ENCODE measurements at places on chromosomes 16 and 17.

DNA sequence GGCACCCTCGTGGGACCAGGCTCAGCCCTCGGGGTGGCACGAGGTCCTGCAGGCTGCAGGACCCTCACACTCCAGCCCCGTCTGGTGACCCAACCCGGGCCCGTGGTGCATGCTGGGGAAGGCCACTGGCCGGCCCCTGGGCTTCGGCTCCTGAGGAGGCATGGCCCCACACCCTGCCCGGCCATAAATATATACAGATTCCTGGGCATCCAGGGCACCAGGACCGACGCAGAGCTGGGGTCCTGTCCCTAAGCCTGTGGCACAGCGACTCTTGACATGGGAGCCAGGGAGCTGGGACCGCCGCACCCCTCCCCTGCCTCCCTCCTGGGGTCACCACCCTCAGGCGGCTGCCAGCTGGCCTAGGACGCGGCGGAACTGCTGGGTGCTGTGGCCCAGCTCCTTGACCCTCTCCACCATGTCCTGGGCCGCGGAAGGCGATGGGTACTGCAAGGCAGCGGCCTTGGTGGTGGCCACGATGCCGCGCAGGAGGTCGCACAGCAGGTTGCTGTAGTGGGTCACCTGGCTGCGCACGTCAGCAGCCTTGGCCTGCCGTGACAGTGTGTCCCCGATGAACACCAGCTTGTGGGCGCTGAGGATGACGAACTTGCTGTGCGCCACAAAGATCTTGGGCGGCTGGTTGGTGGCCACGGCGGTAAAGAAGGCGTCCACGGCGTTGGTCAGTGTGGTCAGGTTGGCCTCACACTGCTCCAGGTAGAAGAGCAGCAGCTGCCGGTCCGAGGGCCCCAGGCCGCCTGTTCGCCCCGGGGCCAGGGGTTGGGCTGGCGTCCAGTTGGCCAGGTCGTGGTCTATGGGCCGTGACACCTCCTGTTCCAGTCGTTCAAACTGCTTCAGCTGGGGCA, 10.6 kb downstream of the CTRB1 start:
- DNase-seq, result no peak

GRCh38 chr17:62868723-62869122, 60.6 kb upstream of the MARCHF10 start:
- no peak for DNase-seq

DNA sequence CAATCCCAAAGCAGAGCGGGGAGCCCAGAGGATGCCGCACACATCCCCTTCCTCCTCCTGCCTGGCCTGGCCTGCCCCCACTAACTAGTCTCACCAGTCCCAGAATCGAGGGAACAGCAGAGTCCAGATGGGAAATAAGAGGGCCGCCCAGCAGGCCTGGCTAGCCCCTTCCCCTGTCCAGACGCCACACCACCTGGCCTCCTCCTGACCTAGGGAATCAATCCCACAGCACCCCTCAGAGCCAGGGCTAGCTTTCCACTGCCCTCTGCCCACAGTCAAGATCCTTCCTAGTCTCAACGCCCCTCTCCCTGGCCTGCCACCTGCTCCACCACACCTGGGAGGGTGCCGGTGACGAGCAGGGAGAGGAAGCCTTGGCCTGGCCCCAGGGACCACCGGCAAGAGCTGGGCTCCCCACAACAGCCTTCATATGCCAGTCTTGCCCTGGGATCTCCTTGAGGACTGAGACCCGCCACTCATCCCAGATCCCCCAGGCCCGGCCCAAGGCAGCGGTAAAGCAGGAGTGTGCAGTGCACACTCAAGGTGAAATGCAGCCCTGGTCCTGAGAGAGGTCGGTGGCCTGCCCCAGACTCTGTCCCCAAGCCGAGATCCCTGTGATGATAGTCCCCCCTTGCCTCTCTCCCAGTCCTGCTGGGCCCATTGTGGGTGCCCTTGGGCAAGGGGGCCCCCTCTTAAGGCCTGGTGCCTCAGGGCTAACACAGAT, 27.9 kb downstream of the KATNB1 start:
- no peak for DNase-seq

DNA sequence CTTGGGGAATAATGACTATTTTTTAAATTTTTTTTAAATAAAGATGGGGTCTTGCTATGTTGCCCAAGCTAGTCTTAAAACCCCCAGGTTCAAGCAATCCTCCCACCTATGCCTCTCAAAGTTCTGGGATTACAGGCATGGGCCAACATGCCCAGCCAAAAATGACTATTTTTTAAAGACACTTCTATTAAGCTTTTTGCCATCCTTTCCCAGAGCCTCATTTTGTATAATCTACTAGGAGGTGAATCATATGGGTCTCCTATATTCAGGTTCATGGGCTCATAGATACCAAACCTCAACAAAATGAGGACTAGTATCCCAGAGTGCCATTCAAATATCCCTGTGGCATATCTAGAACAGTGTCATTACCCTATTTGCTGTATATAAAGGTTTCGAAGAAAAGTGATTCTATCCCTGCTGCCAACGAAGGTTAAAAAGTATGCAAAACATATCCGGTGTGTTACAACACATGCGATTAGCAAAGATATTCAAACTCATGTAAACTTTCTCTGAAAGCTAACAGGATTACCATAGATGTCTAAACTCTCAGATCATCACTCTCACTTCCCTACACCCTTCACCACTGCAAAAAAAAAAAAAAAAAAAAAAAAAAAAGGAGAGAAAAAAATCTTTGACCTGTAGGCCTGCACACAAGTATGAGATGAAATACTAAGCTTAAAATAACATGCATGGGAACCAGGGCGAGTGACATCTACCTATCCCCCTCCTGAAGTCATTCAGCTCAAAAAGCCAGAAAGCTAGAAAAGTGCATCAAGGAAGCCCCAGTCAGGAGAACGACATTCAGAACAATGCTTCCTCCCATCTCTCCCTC, 23.5 kb downstream of the XPO6 start:
- DNase-seq, result no peak

- DNase-seq, result no peak
Observed at GRCh38 chr16:24381470-24382118, 125.5 kb downstream of the CACNG3 start.

DNA sequence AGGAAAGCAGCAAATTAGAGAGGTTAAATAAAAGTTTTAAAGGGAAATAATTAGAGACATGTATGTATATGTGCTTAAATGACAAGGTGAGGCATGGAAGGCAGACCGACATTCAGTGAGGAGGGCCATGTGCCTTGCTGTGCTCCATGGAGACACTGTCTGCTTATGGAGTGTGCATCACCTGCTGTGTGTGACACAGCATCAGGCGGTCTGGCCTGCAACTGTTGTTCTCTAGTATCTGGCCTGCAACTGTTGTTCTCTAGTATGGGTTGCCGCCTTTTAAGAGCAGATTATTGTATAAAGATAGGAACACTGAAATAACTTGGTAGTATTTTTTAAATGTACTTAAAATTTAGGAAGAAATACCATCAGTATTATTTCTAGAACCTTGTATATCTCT, 225.1 kb downstream of the LGALS9B start:
- DNase-seq, result no peak

DNA sequence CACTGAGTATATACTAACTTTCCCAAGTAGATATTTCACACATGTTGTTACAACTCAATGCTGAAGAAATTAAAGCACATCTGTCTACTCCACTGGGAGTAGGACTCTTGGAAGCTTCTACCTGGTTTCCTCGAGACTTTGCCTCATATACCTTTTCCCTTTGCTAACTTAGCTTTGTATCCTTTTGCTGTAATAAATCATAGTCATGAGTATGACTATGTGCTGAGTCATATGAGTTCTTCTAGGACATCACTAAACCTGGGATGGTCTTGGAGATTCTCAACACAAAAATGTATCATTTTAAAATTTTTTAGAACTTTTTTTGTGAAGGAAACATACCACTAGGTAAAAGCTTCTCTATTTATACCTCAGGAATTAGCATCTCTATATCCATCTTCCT, 39.8 kb downstream of the ABCA5 start:
- DNase-seq, result no peak

DNA sequence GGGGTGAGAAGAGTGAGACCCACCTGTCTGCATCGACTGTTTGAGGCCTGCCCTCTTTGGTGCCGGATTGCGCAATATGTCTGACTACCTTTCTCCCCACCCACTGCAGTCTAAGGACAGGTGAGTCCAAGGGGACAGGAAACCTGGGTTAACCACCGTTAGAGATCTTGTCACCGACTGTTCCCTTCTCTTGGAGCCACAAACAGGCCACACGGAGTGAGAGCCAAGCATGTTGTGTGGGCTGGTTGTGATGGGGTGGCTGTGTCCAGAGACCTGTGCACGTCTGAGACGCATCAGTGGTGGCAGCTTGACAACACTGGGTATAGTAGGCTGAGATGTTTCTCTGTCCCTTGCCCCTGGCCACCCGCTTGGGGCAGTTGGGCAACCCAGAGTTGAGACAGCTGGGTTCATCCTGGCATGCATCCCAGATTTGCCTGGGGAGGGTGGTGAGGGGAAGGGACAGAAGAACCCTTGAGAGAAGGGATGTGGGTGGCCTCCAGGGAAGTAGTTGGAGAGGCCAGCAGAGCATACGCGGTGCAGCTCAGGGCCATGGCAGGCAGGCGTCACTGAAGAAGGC, 21.4 kb downstream of the MPRIP start:
- DNase-seq, result no peak

GRCh38 chr16:84999857-85000480, 11.4 kb downstream of the ZDHHC7 start:
- no peak for DNase-seq

DNA sequence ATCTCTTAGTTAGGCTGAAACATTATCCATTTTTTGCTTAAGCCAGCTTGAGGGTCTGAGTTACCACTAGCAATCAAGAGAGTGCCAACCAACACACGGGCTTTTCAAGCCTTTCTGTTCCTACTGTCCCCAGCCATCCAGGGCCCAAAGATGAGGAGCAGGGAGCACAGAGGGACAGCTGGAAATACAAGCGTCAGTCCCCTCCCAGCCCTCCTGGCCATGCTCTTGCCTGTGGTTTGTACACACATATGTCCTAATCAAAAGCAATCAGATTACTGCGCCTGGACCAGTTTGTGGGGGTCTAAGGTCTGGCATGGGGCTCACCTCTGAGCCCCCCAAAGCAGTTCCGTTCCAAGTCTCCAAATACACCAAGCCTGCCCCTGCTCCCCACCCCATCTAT, 3.5 kb downstream of the CORO7 start:
- no peak for DNase-seq

GRCh38 chr17:62781831-62782251, 26.3 kb downstream of the MARCHF10 start:
- no peak for DNase-seq

DNA sequence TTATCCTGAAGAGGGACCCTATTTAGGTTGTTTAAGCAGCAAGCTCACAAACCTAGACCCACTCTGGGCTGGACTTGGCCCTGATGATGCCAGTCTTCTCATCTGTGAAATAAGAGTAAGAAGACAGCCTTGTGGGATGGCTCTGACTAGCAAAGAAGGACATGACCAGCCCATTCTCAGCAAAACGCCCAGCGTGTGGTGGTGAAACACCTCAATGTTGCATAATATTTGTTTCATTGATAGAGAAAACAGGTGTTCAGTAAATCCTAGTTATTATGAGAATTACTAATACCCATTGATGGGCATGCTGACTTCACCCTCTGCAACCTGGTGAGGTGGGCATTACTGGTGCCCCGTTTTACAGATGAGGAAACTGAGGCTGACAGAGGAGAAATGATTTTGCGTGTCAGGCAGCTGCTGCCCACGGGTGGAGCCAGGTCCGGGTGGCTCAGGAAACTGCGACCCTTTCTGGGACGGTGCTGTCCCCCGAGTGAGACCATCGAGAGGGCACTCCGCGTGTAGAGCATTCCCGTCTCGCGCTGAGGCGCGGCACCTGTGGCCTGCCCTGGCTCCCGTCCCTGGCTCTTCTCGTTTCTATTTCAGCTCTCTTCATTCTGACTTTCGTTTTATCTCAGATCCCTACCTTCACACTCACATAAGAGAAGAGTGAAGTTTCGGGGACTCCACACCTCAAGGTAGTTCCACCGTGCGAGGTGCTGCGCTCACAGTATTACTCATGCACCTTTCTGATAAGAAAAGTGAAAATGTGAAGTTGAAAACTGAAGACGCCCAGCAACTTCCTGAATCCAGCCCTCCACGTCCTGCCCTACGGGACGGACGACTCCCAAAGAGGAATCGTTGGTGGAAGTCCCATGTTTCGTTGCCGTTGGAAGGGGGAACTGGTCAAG, 48.5 kb downstream of the IRF8 start:
- DNase-seq, result no peak

DNA sequence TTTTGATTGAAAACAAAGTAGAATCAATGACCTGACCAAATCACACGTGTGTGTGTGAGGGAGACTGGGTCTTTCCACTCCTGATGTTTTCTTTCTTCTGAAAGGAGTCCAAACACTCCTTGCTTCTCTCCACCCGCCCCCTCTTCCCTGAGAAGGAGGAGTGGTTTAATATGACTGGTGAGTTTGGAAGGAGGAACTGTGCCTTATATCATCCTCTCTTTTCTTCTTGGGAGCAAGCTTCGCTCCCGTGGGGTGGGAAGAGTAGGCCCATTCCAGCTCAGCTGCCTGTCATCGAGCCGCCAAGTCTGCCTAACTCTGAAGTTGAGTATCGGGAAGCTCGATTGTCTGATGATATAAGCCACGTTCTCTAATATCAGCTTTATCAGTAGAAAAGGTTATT, 96.5 kb downstream of the YPEL2 start:
- DNase-seq, result no peak

DNA sequence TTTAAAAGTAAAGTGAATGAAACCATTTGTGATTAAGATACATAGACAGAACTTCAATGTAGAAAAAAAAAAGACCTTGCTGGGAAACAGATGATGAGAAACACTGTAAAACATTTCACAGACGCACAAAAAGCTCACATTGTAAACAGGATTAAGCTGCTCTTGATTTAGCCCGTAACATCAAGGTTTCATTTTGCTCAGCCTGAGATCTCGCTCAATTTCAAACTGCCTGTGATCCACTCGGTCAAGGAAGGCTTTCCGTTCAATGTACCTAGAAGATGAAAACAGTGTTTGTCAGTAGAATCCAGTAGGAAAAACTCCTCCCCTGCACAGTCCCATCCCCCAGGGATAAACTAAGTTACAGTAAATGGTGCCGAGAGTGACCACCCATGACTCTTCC, 42.3 kb upstream of the BCAR1 start:
- no peak for DNase-seq

DNA sequence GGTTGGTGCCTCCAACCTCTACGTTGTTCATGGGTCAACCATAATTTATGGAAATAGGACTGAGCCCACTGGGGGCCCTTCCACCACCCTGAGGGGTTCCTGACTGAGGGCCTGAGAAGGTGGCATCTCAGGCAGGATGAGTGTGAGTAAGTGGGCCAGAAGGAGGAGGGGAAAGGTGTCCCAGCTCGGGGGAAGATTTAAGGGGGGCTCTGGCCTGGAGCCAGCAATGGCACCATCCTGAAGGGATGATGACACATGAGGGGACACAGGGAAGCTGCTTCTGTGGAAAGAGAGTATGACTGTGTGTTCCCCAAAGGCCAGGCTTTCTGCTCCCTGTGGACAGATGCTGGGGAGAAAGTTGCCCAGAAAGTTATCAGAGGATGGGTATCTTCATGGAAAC, 18.7 kb downstream of the MYL4 start:
- DNase-seq, result no peak

- no peak for DNase-seq
Observed at GRCh38 chr17:27808628-27809027, 8.3 kb upstream of the NOS2 start.

GRCh38 chr17:79556271-79556670, 54.6 kb downstream of the RBFOX3 start:
- DNase-seq, result no peak

GRCh38 chr16:11094075-11094856, 149.9 kb downstream of the CLEC16A start:
- no peak for DNase-seq

GRCh38 chr17:80790021-80790765, 201.4 kb upstream of the CHMP6 start:
- no peak for DNase-seq

- DNase-seq, result no peak
Observed at GRCh38 chr16:49608098-49608497, 234.5 kb downstream of the C16orf78 start.
